ENCODE measurements at places on chromosomes 12 and 14. TPM values are rescaled to one million over a fixed set of nuclear protein-coding genes. Genes with fewer than 3 reads are reported as not detected.

DNA sequence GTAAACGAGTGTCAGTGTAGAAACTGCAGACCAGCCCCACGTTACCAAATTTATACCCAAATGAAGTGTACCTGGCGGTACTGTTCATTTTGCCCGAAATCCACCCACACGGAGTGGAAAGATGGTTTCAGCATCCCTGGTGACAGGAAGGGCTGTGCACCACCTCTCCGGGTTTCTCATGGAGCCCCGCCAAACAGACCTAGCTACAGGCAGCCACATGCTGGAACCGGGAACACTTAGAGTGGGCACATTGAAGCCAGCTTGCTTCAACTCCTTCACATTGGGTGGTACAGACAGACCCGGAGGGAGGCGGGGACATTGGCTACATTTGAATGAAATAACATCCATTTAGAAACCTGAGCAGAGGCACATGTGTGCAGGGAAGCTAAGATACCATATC is 84.4 kb downstream of the PPP2R5C start:
- H3K4me3 ChIP-seq: no peak overlapping the region
- H3K4me1 ChIP-seq: peaks cover 23% of the 10 kb centered on the region
- H3K36me3 ChIP-seq: no peaks in the 10 kb centered on the region
- H3K27me3 ChIP-seq: no peaks in the 10 kb centered on the region
- H3K27ac ChIP-seq: no peak overlapping the region

The CCDC197 gene
- not detected for total RNA-seq

GRCh38 chr14:65915125-65915524 is 502.6 kb downstream of the FUT8 start:
- H3K4me1 ChIP-seq: no peaks in the 10 kb centered on the region
- no peak overlapping the region for H3K27ac ChIP-seq
- DNase-seq: no peak
- no peak overlapping the region for H3K4me3 ChIP-seq

DNA sequence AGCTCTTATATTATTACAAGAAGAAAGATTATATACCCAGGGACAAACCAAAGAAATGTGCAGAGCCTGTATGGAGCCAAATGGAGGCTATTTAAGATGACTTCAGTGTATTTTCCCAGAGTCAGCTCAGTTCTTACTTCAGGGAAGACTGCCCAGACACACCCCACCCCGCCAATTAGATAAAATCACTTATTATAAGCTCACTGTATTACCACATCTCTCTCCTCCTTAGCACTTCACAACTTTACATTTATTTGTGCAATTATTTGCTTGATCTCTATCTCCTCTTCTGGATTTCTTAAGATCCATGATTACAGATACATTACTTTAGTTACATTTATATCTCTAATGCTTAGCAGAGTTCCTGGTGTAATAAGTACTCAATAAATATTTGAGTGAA is 24.7 kb upstream of the WDR89 start:
- H3K27ac ChIP-seq: no peak overlapping the region
- H3K4me1 ChIP-seq: no peaks in the 10 kb centered on the region
- DNase-seq: no peak
- no peak overlapping the region for H3K4me3 ChIP-seq
- no peaks in the 10 kb centered on the region for H3K27me3 ChIP-seq
- H3K36me3 ChIP-seq: no peaks in the 10 kb centered on the region

- H3K4me1 ChIP-seq: peaks cover 49% of the 10 kb centered on the region
- no peaks in the 10 kb centered on the region for H3K36me3 ChIP-seq
- peak overlapping the region; percentile 51 for H3K27ac ChIP-seq
- H3K4me3 ChIP-seq: peak overlapping the region; percentile 84
- H3K27me3 ChIP-seq: no peaks in the 10 kb centered on the region
- DNase-seq: no peak
These were observed 2.9 kb downstream of the FGFR1OP2 start for GRCh38 chr12:26941215-26941594.

DNA sequence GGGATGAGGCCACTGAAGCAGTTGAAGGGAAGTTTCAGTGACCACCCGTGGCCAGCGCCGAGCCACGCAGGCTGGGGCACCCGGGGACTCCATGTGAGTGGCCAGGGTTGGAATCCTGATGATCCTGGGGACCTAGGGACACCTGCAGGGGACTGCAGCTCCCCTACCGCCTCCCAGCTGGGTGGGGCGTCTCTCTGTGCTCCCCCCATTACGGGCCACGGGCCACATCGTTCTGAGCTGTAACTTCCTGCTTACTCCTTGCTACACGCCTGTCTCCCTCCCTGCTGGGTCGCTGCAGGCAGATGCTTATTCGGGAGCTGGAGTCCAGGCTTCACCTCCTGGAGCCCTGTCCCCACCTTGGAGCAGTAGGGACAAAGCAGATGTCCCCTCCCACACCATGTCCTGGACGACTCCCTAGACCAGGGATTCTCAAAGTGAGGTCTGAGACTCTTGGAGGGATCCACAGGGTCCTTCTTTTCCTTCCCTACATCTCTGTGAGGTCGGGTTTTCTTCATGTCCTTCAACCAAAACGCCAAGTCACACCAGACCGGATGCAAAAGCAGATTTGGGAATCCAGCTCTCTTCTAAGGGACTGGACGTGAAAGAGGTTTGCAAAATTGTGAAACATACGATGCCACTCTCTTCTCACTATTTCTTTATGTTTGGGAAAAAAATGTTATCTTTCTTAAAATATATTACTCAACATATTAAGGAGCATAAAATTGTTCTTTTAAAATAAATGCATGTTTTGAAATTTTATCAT is 85.9 kb upstream of the NCOR2 start:
- no peaks in the 10 kb centered on the region for H3K36me3 ChIP-seq
- H3K27ac ChIP-seq: no peak overlapping the region

DNA sequence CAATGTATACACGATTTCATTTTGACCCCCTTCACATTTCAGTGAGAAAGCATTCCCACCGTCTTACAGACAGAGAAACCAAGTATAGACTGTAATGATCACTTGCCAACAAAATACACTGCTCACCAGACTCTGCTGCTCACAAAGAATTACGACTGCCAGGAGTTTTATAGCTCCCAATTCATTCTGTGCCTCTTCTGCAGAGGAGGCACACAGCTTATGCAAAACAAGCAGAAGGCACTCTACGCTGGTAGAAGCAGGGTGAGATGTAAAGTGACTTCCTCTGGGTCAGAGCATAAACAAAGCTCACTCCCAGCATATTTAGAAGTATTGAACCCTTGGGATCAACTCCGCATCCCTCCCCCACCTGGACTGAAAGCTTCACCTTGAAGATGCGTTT is 14.6 kb downstream of the SPTB start:
- no peaks in the 10 kb centered on the region for H3K36me3 ChIP-seq
- no peak for DNase-seq
- H3K27me3 ChIP-seq: peaks cover 5% of the 10 kb centered on the region
- H3K27ac ChIP-seq: no peak overlapping the region

GRCh38 chr14:71311061-71311460 is 403.8 kb downstream of the PCNX1 start:
- no peaks in the 10 kb centered on the region for H3K27me3 ChIP-seq
- H3K4me3 ChIP-seq: no peak overlapping the region
- DNase-seq: no peak
- H3K4me1 ChIP-seq: no peaks in the 10 kb centered on the region
- no peak overlapping the region for H3K27ac ChIP-seq

The SIX6 gene
- not detected for total RNA-seq

GRCh38 chr12:125387206-125387605 is 322.0 kb downstream of the AACS start:
- no peaks in the 10 kb centered on the region for H3K36me3 ChIP-seq
- no peaks in the 10 kb centered on the region for H3K4me1 ChIP-seq
- no peak overlapping the region for H3K4me3 ChIP-seq
- no peak overlapping the region for H3K27ac ChIP-seq
- H3K27me3 ChIP-seq: no peaks in the 10 kb centered on the region
- no peak for DNase-seq

GRCh38 chr12:49093792-49094159 is 825 bp downstream of the DHH start:
- H3K36me3 ChIP-seq: no peaks in the 10 kb centered on the region
- no peak for DNase-seq
- peaks cover 39% of the 10 kb centered on the region for H3K4me1 ChIP-seq
- peaks cover 13% of the 10 kb centered on the region for H3K27me3 ChIP-seq

The SPIC gene
- total RNA-seq: not detected

- no peaks in the 10 kb centered on the region for H3K36me3 ChIP-seq
- H3K27ac ChIP-seq: no peak overlapping the region
- DNase-seq: no peak
- no peaks in the 10 kb centered on the region for H3K27me3 ChIP-seq
- peaks cover 15% of the 10 kb centered on the region for H3K4me1 ChIP-seq
- H3K4me3 ChIP-seq: no peak overlapping the region
These were observed 10.6 kb downstream of the PAPOLA start for GRCh38 chr14:96512602-96513397.

The ACVRL1 gene
- 45.2 TPM for total RNA-seq

Measured in adrenal gland (tissue), 19 donors.